Aorta (tissue), 5 donors: ENCODE measurements at places on chromosomes 11 and 22.

DNA sequence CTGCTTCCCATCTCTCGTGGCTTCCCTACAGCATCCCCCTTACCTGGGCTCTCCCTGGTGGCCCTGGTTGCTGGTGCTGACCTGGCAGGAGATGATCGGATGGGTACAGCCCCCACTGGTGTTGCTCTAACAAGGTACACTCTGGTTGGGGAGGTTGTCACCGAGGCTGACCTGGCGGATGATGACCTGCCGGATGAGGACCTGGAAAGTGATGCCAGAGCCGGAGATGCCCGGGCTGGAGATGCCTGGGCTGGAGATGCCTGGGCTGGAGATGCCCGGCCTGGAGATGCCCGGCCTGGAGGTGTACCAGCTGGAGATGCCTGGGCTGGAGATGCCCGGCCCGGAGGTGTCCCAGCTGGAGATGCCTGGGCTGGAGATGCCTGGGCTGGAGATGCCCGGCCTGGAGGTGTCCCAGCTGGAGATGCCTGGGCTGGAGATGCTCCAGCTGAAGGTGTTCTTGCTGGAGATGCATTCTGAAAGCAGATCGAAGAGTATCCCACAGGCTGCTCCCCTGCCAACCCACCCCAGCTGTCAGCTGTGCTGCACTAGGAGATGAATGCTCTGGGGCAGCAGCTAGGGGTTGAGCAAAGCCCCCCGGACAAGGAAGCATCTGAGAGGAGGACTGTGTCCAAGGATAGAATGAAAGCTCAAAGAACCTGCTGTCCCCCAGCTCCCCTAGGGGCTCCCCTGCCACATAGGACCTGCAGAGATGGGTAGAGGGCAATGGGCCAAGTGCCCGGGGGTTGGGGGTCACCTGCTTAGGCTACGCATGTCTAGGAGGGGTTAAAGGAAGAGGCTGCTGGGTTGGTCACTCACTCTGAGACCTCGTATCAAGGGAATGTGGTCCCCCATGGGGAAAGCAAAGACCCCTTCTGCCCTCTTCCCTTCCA, 10.6 kb downstream of the TMPRSS13 start:
- no peak overlapping the region for H3K27ac ChIP-seq
- H3K36me3 ChIP-seq: no peaks in the 10 kb centered on the region
- no peak overlapping the region for H3K4me3 ChIP-seq
- no peaks in the 10 kb centered on the region for H3K27me3 ChIP-seq

DNA sequence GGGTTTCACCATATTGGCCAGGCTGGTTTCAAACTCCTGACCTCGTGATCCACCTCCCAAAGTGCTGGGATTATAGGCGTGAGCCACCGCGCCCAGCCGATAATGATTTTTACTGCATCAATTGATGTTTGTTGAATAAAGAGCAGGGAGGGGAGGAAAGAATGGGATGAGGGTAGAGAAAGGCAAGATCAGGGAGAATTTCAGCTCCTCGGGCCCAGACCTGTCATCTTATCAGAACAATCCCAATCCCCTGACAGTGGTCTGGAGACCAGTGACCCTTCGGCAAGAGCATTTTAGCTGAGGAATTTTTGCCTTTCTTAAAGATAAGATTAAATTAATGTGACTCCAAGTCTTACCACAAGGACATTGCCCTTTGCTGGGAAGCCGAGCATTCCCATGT, 15.0 kb upstream of the ANO1 start:
- no peaks in the 10 kb centered on the region for H3K4me1 ChIP-seq
- H3K27me3 ChIP-seq: no peaks in the 10 kb centered on the region
- H3K27ac ChIP-seq: no peak overlapping the region
- DNase-seq: no peak
- H3K36me3 ChIP-seq: no peaks in the 10 kb centered on the region

- H3K27ac ChIP-seq: no peak overlapping the region
- H3K36me3 ChIP-seq: no peaks in the 10 kb centered on the region
- no peak for DNase-seq
- no peaks in the 10 kb centered on the region for H3K4me1 ChIP-seq
These were observed 480 bp downstream of the PLEKHA7 start for GRCh38 chr11:17013548-17014320.

DNA sequence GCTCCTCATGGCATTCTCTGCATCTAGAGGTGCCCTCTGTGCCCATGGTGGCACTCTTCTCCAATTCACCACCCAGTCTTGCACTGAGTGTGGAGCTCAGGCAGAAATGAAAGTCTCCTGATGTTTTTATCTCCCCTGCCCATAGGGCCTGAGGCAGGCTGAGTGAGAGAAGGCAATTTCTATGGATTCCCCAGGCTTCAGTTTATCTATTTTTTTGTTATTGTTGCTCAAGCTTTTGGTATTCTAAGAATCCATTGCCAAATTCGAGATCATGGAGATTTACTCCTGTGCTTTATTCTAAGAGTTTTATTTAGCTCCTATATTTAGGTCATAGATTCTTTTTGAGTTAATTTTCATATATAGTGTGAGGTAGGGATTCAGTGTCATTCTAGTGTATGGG, 40.7 kb downstream of the TSPAN18 start:
- H3K36me3 ChIP-seq: no peaks in the 10 kb centered on the region
- no peak for DNase-seq
- H3K27me3 ChIP-seq: no peaks in the 10 kb centered on the region
- H3K27ac ChIP-seq: peak overlapping the region; percentile 69

GRCh38 chr11:47433157-47433556, 6.9 kb upstream of the PSMC3 start:
- H3K4me3 ChIP-seq: no peak overlapping the region
- DNase-seq: no peak
- no peaks in the 10 kb centered on the region for H3K27me3 ChIP-seq
- no peak overlapping the region for H3K27ac ChIP-seq
- H3K4me1 ChIP-seq: no peaks in the 10 kb centered on the region

DNA sequence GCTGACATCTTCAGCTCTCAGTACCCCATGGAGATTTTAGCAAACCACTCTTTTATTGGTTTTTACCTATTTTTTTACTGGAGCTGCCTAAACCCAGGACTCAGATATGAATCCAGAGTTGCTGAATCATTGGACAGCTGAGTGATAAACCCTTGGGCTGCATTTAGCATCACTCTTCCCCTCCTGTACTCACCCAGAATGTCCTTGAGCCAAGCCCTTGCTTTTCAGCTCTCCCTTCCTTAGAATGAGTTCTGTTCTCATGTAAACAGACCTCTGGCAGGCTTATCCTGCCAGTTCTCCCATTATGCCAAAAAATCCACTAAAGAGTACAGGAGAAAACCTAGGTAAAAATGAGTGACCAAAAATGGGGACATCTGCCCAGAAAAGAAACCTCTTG, 200.1 kb upstream of the POU2AF2 start:
- H3K4me1 ChIP-seq: peaks cover 3% of the 10 kb centered on the region
- no peaks in the 10 kb centered on the region for H3K27me3 ChIP-seq
- H3K27ac ChIP-seq: no peak overlapping the region
- H3K36me3 ChIP-seq: no peaks in the 10 kb centered on the region

- H3K4me1 ChIP-seq: no peaks in the 10 kb centered on the region
- H3K27me3 ChIP-seq: no peaks in the 10 kb centered on the region
- H3K4me3 ChIP-seq: peak overlapping the region; percentile 43
- H3K36me3 ChIP-seq: peaks cover 5% of the 10 kb centered on the region
These were observed 41.1 kb downstream of the DIXDC1 start for GRCh38 chr11:111978028-111978771.

DNA sequence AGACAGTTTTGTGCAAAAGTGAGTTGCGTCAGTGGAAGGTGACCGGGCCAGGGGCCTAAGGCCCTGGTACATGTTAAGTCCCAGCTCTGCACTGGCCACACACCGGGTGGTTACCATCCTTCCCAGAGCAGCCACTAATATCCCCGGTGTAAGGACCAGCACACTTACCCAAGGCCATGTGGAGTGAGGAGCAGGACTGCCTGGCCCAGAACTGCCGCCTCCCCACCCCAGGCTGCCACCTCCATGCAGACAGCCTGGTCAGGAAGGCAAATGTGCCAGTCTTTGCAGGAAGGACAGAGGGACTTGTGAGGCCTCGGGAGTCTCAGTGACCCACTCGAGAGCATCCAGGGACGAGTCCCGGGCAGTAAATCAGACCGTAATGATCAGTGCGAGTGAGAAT, 102.9 kb downstream of the MORC2 start:
- no peaks in the 10 kb centered on the region for H3K27me3 ChIP-seq
- no peak overlapping the region for H3K27ac ChIP-seq
- DNase-seq: peak; percentile 26

- H3K36me3 ChIP-seq: no peaks in the 10 kb centered on the region
- H3K27me3 ChIP-seq: no peaks in the 10 kb centered on the region
- H3K27ac ChIP-seq: no peak overlapping the region
These were observed 82.7 kb upstream of the EED start for GRCh38 chr11:86161837-86162236.

DNA sequence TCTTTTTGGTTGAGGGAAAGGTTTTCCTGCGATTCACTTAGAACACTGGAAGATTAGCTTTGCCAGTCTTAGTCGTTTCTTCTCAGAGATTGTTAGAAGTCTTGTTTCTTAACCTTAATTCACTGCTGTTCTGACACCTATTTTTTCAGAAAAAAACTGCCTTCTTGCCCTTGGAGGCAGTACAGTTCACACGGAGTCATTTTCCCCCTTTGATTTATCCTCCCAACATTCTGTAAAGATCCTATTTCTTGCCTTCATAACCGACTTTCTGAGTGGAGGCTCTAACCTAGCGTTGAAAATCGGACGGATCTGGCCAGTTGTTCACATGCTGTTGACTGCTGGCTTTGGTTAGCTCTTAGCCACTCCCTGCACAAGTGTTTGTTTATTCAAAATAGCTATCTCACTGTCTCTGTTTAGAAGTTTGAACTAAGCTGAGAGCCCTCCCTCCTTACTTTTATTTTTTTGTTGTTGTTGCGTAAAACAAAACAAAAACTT, 737 bp downstream of the BCL2L13 start:
- no peaks in the 10 kb centered on the region for H3K4me1 ChIP-seq
- peak overlapping the region; percentile 97 for H3K27ac ChIP-seq
- no peak for DNase-seq

DNA sequence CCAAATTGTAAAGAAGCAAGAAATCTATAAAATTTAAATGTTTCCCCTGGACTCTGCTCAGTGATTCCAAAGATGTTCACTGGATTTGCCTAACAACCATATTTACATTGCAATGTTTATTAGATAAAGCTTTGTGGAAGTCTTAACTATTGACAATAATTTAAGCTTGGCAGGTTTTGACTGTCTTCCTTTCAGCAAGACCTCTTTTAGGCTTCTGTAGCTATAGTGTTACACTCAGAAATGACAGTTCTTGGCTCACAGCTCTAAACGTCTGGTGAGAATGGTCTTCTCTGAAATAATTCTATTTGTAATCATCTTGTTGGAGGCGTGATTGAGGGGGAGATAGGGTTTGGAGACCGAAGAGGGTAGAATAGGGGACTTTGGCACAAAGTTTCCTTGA, 44.8 kb upstream of the CRTAM start:
- no peak for DNase-seq
- no peak overlapping the region for H3K27ac ChIP-seq
- no peaks in the 10 kb centered on the region for H3K4me1 ChIP-seq
- H3K4me3 ChIP-seq: no peak overlapping the region
